Daoy (cell line): ENCODE measurements at places on chromosomes 2 and 18.

DNA sequence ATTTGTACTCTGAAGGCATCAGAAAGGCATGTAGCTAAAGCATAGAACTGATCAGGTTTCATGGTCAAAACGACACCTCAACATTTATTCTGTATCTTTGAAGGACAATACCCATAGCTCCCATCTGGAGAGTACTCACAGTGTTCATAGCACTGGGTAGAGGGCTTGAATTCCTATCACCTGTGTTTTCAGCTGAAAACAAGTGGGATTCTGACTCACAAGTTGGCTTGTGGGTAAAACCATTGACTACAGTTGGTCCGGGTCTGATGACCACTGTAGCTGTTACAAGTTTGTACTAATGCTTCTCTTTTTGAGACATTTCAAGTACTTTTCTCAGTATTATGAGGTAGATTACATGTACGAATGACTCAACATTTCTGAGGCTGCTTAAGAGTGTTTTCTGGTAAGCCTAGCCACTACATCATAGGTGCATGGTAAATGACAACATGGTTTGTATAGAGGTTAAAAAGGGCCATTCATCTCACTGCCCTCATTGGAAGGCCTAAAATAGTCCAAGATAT is 68.6 kb upstream of the PELI1 start:
- peak; percentile 68 for DNase-seq

DNA sequence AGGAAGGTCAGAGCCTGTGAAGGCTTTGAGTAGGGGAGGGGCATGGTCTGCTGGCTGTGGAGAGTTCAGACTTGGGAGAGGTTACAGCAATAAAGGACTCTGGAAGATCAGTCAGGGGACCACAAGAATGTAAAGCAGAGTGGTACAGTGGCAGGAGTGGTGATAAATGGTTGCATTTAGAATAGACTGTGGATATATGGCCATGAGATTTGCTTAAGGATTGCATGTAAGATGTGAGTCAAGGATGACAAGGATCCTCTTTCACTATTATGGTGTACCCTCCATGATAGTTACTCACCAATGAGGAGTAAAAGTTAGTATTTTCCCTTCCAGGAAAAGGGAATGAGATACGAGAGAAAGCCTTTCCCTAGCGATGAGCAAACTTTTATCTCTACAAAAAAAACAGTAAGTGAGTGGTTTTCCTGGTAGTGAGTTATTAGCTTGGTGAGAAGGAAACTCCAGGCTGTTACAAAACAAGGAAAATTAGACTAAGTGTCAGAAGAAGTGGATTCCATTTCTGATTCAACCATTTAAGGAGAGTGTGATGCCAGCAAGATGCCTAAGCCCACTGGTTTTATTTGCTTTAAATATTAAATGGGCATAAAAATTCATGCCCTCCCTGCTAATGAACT is 818.0 kb upstream of the ACVR2A start:
- DNase-seq: no peak

GRCh38 chr18:55220523-55220922 is 261.3 kb upstream of the CCDC68 start:
- DNase-seq: no peak

GRCh38 chr2:115976916-115977315 is 1534.5 kb downstream of the DPP10 start:
- no peak for DNase-seq

DNA sequence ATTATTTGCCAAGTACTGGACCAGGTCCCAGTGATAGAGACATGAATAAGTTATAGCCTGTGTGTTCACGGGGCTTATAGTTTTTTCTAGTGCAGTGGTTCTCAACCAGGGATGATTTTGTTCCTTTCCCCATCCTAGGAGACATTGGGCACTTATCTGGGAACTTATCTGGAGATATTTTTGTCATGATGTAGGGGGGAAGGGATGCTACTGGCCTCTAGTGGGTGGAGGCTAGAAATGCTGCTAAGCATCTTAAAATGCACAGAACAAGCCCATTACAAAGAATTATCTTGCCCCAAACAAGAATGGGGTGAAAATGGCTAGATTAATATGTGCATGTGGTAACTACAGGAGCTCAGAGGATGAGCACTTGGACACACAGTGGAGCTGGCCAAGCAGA is 75.2 kb downstream of the KLHL29 start:
- peak; percentile 37 for DNase-seq

GRCh38 chr2:233477548-233478433 is 88.8 kb downstream of the USP40 start:
- DNase-seq: no peak

- DNase-seq: no peak
Measured at GRCh38 chr2:174325373-174326160, 9.2 kb upstream of the SP9 start.

DNA sequence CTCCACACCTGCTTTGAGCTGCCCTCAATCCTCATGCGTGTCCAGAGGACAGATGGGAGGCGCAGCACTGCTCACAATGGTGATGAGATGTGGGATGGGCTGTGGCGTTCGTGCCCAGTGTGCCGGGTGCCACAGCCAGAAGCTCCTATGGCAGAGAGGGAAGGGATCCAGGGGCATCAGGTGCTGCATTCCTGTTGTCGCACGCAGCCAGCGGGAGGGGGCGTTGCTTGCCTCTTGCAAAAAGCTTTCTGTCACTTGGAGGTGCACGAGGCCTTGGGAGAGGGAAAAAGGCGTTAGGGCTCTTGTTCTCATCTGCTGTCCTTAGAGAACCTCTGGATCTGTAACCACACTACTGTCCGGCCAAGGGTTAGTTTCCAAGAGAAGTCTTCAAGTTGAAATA is 29.2 kb upstream of the ALLC start:
- no peak for DNase-seq

DNA sequence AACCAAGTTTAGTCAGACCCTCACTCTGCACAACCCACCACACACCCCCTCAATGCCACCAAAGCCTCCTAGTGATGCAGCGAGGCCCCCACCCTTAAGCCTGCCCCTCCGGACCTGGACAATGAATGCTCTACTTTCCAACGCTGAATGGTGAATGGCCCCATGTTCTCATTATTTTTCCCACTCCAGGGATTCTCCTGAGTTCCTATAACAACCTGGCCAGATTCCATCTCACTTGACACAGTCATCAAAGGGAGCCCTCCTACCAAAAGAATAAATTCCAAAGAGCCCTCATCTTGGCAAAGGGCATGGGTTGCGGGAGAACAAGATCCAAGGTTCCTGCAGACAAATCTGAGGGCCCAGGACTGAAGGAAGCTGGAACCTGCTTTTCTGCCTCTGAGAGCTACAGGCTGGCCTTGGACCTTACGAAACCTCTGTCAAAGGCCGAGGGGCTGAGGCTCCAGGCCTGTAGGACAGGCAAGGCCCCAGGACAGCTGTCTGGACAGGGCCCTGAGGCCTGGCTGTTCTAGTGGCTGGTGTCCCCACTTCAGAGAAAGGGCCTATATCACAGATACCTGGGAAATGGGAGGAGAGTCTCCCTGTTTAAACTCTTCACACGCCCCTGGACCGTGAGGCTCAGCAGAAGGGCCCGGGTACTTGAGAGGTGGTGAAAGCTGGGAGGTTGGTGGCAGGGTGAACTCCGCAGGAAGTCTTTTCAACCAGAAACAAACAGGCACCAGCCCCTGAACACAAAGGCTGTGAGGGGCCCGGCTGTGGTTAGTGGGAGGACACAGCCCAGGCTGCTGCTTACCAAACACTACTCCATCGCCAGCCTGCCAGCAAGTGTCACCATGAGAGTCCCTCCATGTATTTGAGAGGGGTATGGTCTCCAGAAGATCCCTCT is 27.3 kb downstream of the SFXN5 start:
- no peak for DNase-seq

DNA sequence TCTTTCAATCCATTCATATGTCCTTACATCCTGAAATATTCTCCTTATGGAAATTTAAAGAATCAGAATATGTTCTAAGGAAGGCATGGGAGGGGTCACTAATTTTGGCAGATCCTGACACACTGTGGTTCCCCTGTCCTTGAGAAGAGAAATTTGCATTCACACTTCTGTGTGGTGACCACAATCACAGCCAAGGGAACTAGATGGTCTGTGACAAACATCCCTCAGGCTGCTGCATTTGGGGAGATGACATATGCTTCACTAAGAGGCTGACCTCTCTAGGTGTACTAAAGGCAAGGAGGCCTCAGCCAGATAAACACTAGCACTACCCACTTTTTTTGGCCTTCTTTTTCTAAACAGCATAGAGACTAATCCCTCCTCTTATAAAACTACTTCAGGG is 129.6 kb downstream of the MREG start:
- no peak for DNase-seq

DNA sequence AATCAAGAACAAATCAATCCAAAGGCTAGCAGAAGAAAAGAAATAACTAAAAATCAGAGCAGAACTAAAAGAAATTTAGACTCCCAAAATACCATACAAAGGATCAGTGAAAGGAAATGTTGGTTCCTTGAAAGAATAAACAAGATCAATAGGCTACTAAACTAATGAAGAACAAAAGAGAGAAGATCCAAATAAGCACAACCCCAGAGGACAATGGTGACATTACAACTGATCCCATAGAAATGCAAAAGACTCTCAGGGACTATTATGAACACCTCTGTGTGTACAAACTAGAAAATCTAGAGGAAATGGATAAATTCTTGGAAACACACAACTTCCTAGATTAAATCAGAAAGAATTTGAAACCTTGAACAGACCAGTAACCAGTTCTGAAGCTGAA is 1186.9 kb downstream of the LRP1B start:
- no peak for DNase-seq

- no peak for DNase-seq
Measured at GRCh38 chr2:191845248-191845715, 1.6 kb downstream of the CAVIN2 start.

DNA sequence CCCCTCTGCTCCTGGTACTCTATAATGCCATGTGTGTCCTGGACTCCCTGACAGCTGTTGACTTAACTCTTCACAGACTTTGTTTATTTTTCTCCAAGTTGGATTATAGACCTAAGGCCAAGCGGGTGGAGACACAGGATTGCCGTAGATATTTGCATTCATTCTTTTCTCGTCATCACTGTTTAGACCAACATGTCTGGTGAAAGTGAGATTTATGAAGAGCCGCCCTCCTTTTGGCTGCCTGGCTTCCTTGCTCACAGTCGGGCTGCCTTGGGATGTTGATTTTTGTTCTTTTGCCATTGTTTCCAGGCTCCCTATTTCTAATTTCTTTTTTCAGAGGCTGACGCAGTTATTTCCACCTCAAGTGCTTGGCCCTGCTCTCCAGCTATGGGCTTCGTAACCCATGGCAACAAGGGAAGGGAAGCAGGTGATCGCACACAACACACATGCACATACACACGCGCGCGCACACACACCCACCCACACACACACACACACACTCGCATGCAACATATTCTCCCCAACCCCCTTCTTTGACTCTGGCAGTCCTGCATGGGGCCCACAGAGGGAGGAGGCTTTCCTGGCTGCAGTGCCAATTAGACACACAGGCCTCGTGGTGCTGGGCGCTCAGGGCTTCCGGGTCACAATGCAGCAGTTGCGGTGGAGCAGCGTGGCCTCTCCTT is 296.5 kb downstream of the MTX2 start:
- DNase-seq: no peak
